Dermis microvascular lymphatic vessel endothelial cell (primary cell): ENCODE measurements at places on chromosomes 4 and X. TPM values are rescaled to one million over a fixed set of nuclear protein-coding genes. Genes with fewer than 3 reads are reported as not detected.

Gene MAGEE2
- not detected in 2 replicates for total RNA-seq

Gene GRID2
- total RNA-seq = not detected in 2 replicates

GRCh38 chrX:38774249-38774648 lies 27.0 kb upstream of the MID1IP1 start:
- DNase-seq = no peak

Gene SLC39A8
- total RNA-seq = 3.9 and 6.2 TPM in 2 replicates

Gene TCEAL7
- 0.26 and 0.38 TPM in 2 replicates for total RNA-seq

- peak; percentile 24 for DNase-seq
Observed at GRCh38 chr4:152605641-152606335, 69.9 kb upstream of the FBXW7 start.

Gene ATP10D
- total RNA-seq = 22.3 and 23.0 TPM in 2 replicates

DNA sequence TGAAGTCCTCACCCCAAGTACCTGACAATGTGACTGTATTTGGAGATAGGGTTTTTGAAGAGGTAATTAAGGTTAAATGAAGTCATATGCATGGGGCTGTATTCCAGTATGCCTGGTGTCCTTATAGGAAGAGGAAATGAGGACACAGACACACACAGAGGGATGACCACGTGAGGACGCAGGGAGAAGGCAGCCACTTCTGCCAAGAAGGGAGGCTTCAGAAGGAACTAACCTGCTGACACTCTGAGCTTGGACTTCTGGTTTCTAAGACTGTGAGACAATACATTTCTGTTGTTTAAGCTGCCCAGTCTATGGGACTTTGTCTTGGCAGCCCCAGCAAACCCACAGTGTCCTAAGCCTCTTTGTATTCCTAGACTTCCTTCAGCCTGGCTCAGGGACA lies 3.0 kb upstream of the SLC2A9 start:
- DNase-seq = no peak

GRCh38 chr4:15729910-15730533 lies 27.2 kb downstream of the BST1 start:
- DNase-seq = peak; percentile 55

Gene MTNR1A
- total RNA-seq = not detected in 2 replicates

- no peak for DNase-seq
Observed at GRCh38 chr4:14233126-14233525, 605.6 kb upstream of the BOD1L1 start.

- no peak for DNase-seq
Observed at GRCh38 chr4:24179201-24179840, 289.5 kb upstream of the PPARGC1A start.

DNA sequence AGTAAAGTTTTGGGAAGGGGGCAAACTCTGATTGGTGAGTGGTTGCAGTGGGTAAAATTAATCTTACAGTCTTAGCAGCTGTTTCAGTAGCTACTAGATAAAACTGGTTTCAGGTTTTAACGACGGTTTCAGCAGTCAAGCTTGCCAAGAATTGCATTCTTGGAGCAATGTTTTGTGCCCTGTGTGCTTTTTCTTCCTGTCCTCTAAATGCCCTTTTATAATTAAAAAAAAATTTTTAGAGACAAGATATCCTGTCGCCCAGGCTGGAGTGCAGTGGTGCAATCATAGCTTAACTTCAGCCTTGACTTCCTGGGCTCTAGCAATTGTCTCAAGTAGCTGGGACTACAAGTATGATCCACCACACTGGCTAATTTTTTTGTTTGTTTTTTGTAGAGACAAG lies 6.3 kb upstream of the PPEF2 start:
- no peak for DNase-seq

DNA sequence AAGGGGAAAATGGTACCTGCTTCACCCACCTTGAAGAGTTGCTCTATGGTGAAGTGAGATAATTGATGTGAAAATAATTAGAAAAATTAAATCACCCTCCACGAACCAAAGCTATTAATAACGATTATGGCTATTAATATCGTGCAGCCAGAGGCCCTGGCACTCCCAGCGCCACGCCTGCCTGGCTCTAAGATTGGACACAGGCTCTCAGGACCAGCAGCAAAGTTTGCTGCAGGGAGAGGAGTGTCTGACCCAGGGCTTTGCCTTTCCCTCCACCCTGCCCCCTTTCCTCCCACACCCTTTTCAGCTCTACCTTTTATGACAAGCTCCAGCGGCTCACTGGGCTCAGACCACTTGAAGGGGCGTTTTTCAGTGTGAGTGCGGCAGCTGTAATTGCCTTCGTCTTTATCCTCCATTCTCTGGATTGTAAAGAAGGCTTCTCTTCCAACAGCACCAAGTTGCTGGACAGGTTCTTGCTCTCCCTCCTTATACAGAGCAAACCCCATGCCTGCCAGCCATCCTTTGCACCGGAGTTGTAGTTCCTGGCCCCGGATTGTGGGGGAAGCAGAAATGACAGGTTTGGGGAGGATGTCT lies 11.5 kb downstream of the IGSF1 start:
- no peak for DNase-seq

DNA sequence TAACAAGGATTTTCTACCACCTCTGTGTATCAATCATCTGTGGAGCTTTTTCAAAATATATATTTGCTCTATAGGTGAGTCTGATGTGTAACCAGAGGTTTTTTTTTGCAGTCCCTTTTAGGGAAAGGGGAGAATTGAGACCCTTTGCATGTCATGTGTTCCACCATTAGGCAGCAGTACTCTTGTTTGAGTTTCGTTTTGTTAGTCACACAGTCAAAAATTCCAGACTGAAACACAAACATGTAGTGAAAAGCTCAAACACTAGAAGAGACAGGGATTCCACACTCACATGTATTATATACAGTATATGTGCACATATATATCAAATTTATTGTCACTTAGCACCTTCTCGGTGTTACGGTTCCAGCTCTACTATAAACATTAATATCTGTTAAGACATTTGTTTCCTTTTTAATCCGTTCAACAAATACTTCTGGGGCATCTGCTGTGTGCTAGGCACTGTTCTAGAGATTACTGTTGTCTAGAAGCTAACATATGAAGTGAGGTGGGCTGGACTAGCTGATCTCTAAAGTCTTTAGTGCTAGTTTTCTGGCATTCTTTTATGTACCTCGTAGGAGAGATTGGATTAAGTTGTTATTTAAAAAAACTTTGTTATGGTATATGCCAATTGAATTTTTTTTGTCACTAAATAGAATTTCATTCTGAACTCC lies 5.5 kb downstream of the USP9X start:
- peak; percentile 7 for DNase-seq

Gene NKX6-1
- total RNA-seq = not detected in 2 replicates

- DNase-seq = no peak
Observed at GRCh38 chr4:5999830-6000365, 18.3 kb downstream of the C4orf50 start.

DNA sequence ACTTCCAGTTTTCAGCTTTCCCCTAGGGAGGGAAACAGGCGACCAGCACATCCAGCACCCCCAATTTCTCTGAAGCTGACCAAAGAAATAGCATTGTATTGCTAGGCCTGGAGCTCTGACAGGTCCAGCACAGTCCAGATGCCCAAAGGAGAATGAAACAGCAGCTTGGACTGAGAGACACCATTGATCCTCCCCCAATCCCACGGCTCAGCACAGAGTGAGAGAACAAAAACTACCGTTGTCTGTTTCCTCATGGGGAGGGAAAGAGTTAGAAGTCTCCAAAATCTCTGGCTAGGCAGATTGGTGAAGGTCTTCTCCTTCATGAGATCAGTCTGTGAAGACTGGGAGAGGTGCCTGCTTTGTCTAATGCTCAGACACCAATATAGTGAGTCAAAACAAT lies 8.6 kb downstream of the TCEAL7 start:
- DNase-seq = no peak

GRCh38 chr4:1518997-1519700 lies 112.9 kb upstream of the NKX1-1 start:
- no peak for DNase-seq

Gene GAGE12J
- total RNA-seq = not detected in 2 replicates

DNA sequence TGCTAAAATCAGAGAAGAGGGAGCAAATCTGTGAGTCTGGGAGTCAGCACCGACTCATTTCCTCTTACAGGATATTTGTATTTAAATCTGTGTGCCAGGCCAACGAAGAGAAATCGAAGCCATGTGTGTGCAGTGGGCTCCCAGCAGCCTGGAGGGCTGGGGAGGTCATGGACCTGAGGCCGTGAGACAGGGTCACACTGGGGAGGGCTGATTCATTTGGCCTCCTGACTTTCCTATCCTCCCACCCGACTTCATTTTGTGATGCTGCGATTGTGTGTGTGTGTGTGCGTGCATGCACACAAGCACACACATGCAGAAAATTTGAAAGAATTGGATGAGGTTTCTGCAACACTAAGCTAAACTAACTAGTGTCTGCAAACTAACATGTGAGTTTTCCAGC lies 48.7 kb upstream of the STX18 start:
- DNase-seq = peak; percentile 30

Gene RELL1
- total RNA-seq = 92.8 and 106 TPM in 2 replicates

GRCh38 chr4:121551881-121552280 lies 144.9 kb downstream of the ANXA5 start:
- DNase-seq = peak; percentile 75

Gene PPARGC1A
- total RNA-seq = 0.26 and 2.7 TPM in 2 replicates

GRCh38 chr4:68451246-68452211 lies 4.3 kb downstream of the TMPRSS11E start:
- DNase-seq = no peak

Gene DDX53
- total RNA-seq = not detected in 2 replicates

- DNase-seq = no peak
Observed at GRCh38 chrX:20825984-20826383, 548.2 kb upstream of the CNKSR2 start.

Gene TBC1D9
- 47.2 and 68.8 TPM in 2 replicates for total RNA-seq

GRCh38 chr4:185190306-185190856 lies 13.4 kb downstream of the CFAP97 start:
- DNase-seq = no peak

DNA sequence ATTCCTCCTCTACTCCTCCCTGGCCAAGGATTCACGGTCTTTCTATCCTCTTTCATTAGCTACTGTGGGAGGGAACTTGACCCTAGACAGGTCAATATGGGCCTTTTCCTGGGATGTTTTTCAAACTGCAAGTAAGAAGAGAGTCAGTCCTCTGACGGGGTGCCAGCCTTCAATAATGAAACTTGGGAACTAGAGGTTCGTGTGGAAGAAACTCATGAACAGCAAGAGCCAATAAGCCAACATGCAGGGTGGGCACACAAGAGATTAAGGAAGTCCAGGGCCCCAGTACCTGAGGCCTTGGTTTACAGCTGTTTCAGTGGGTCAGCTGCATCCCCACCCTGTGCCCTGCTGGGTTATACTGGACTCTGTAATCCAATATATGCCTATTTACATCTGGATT lies 49.3 kb downstream of the LIMCH1 start:
- DNase-seq = no peak

Gene DDX60
- 19.5 and 23.4 TPM in 2 replicates for total RNA-seq

DNA sequence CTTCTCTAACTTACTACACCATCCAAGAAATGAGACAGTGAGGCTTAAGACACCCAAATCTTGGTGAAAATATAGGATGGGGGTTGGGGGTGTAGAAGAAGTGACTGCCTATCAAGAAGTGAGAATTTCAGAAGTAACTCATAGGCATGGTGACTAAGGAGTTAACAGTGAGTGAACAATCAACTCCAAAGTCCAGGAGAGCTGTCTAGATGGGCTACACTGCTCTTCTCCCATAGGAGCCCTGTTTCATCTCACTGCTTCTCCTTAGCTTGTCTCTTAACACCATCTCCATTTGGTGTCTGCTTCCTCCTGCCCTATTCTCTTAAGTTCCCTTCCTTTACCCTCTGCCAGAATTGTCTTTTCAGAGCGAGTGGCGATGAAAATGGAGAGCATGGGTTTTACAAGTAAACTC lies 22.7 kb downstream of the FABP2 start:
- no peak for DNase-seq

Gene EGFL6
- not detected in 2 replicates for total RNA-seq

DNA sequence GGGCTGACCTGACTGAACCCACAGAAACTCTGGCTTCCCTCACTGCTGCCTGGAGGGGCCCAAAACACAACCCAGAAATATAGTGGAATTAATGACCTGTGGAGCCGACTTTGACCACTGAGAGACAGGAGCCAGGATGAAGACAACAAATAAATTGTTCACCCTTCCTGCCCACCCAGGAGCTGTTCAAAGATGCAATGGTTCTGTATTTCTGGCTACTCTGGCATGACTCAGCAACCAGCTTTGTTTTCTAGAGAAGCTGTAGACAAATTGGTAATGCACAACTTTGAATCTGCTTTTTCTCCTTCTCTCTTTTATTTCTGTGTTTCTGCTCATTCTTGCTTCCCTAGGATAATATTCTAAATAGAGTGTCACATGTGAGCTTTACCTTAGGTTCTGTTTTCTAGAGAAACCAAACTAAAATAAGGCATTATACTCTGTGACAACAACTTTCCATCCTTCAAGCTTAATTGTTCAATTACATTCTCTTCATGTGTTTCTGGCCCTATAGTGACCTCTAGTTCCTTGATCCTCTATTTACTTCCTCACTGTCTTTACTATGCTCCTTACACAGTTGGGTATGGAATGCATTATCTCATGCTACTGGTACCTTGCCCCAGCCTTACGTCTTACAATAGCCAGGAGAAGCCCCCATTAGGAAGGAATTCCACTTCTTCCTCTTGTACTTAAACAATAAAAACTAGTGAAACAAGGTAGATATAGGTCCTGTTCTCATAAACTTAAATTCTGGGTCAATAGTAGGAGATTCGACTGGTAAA lies 6.5 kb upstream of the PRKG2 start:
- no peak for DNase-seq

DNA sequence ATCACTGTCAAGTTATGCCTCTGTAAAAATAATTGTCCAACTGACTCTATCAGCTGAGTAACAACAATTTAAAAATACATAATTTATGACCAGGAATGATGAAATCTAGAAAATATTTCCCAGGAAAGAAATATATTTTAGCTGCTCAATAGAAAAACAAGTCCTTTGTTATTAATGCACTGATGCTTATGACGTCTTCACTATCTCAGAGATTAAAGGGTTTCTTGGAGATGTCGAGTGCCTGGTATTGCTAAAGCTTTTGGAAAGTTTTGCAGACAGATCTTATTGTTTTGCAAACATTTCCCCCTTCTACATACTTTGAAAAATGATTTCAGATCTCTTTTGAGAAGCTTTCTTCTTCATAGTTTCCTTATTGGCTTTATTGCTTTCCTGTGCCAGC lies 154.6 kb upstream of the RPS6KA3 start:
- DNase-seq = no peak
